ENCODE measurements at places on chromosomes 1 and 21.

- DNase-seq: no peak
These were observed 2.7 kb downstream of the MAN1C1 start for GRCh38 chr1:25619101-25619890.

DNA sequence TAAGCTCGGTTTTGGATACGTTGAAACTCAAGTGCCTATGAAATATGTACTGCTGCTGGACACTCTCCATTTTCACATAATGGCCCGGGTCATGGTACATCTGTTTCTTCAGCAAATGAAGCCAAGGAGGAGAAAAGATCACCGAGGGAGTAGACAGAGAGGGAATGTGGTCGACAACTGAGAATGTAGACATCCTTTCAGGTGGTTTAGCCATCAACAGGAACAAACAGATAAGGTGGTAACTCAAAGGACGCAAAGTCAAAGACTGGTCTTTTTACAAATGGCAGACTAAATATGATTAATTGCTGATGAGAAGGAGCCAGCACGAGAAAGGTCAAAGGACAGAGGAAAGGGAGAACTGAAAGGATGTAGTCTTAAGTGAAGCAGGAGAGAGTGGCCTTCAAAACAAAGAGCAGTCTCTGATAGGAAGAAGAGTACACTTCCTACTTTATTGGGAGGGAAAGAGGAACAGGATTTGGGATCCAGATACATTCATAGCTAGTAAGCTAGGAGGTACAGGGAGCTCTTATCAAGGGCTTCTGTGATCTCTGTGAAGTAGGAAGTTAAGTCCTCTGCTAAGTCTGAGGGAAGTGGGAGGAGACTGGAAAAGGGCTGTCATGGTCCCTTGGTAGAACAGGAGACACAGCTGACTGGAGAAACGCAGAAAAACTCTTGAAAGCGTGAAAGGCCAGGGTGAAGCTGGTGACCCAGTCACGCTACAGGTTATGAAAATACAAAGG is 28.3 kb downstream of the NUP133 start:
- no peak for DNase-seq

GRCh38 chr1:41162441-41162840 is 79.7 kb downstream of the SCMH1 start:
- no peak for DNase-seq

DNA sequence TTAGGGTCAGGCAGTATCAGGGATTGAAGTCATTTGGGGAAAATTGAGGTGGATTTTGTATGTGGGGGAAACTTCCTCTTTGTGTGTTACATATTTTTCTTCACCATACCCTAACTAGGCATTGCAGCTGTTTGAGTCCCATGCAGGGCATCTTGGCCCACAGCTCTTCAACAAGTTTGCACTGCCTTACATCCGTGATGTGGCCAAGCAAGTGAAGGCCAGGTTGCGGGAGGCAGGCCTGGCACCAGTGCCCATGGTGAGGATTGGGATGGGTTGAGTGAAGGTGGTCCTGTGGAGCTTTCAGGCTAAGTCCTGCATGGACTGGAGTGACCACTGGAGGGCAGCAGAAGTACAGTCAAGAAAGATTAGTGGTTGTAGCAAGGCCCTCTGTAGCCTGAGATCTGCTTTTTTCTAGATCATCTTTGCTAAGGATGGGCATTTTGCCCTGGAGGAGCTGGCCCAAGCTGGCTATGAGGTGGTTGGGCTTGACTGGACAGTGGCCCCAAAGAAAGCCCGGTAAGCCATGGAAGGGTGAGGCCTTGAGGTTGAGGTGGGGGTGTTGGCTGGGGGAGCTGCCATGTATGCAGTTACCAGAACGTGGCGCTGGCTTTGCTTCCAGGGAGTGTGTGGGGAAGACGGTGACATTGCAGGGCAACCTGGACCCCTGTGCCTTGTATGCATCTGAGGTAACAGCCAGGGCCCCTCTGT is 2.4 kb downstream of the UROD start:
- DNase-seq: peak; percentile 82

- DNase-seq: no peak
These were observed 18.4 kb upstream of the GADD45A start for GRCh38 chr1:67666636-67667035.

DNA sequence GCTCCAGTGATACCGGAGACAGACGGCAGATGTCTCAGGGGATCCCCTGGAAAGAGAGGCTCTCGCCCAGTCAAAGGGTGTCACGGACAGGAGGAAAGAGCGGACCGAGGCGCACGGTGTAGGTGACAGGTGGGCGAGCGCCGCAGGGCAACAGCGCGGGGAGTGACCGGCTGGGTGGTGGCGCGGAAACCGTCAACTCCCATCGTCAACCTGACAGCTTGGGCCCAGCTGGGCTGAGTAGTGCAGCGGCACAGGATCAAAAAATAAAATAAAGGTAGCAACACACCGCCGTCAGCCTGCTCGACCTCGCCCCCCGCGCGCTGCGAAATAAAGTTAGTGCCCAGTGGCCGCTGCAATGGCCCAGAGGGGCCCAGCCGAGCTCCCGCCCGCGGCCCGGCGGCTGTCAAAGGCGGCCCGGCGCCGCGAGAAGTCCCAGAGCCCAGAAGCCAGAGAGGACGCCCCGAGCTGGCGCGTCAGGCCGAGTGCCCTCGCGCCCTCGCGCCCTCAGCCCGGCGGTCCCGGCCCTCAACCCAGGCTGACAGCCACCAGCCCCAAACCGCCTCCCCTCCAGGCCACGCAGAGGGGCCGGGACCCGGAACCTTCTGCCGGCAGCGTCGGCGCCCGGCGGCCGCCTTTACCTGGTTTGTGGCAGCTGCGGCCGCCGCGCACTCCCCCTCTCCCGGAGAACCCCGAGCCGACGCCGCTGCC is at the start of gene LYST:
TSS of gene LYST (minus strand) at position 702 of the 708 bp plus-strand sequence. CDS start 36,489 bp downstream, outside the sequence.
- DNase-seq: peak; percentile 62

GRCh38 chr21:24658926-24659325 is 948.4 kb downstream of the MRPL39 start:
- no peak for DNase-seq

DNA sequence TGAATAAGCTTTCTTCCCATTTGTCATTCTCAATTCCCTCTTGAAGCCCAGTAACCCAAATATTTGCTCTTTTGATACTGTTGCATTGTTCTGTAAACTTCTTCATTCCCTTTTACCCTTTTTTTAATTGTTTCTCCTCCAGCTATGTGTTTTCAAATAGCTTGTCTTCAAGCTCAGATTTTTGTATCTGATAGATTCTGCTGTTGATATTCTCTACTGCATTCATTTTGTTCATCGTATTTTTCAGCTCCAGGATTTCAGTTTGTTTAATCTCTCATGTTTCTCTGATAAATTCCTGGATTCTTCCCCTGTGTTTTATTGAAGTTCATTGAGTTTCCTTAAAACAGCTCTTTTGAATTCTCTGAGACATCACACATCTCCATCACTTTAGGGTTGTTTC is 51.8 kb downstream of the PKN2 start:
- DNase-seq: no peak

DNA sequence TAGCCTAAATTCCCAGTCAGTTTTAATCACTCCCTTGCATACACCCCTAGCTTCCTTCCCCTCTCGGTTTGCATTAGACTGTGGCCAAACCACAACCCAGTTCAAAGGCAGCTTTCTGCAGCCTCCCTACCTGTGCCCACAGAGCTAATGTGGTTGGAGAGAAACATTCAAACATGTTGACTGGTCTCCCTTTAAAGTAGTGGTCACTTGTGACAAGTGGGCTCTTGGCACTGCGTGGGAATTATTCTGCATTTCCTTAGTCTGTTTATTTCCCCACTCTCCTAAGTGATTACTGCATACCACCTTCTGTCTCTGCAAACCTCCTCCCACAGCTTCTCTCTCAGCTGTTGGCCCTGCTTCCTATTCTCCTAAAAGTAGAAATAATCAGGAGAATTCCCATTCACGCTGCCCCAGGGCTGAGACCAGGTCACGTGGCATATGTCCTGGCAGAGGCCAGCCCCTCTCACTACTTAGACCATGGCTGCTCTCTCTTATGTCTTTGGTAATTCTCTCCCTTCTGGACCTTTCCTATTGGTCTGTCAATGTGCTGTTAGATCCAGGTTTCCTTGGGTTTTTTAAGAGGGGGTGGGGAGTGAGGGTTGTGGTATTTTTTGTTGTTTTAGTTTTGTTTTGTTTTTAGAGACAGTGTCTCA is 38.4 kb upstream of the CD101 start:
- no peak for DNase-seq

GRCh38 chr1:223512057-223512456 is 118.8 kb downstream of the CCDC185 start:
- no peak for DNase-seq

DNA sequence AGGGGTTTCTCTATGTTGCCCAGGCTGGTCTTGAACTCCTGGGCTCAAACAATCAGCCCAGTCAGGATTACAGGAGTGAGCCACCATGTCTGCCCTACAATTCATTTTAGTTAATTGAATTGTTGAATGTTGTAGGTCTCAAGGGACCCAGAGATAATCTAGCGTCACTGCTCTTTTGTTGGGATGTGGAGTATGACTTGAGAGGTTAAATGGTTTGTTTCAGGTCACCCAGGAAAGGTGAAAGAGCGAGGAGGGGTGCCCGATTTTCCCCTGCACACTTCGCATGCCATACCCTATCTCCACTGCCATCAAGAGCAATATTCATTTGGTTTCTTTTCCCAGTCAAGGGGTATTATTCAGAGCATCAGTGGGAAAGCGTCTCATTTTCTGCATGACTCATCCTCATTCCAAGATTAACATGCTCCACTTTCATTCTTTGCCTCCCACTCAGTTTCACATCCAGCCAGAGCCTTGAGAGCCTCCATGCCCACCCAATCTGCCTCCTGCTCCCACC is 13.1 kb upstream of the SLC30A1 start:
- peak; percentile 28 for DNase-seq

DNA sequence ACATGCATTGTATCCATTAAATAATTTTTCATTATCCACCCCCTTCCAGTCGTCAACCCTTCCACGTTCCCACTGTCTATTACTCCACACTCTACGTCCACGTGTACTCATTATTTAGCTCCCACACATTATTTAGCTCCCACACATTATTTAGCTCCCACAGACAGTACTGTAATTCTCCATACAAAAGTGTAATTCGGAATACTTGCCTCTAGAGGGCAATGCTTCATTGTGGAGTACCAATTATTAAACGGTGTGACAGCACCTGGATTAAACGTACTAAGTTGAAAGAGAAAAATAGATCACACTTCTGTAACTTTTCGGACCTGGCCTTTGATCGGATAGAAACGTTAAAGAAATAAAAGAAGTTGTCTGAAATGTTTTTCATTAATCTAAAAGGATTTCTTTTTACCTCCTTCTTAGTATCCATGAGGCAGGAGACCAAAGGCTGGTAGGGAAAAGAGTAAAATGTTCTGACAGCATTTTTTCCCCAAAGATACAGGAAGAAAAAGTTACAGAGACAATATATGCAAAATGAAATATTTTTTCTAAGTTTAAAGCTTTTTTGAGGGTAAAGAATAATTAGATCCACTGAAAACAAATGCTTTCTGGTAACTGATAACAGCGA is 99.2 kb downstream of the LHX8 start:
- peak; percentile 23 for DNase-seq

- DNase-seq: no peak
These were observed 226.6 kb downstream of the CAMTA1 start for GRCh38 chr1:7011826-7012225.

DNA sequence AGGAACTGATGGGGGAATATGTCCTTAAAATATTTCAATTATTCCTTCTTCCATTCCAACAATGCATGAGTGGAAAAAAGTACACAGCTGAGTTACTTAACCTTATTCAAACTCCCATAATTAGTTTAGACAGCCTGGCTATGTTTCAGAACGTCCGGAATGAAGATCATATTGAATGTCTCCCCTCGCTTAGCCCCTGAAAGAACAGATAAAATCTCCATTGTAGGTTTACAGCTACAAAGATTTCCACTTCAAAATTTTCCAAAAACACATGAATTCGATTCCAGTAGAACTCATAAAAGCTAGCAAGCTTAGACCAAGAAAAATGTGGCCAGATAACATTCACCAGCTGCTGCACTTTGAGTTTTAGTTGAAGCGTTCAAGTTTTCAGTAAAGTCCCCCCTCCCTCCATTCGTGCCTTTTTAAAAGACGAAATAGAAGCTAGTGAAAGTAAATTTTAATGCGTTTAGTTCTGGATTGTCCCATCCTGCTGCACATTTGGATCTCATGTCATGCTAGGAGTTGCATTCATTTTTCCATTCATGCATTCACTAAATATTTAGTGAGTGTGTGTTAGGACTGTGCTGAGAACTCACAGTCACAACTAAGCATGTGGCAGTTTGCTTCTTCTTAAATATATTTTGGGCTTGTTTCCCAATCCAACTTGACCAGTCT is 29.4 kb upstream of the SSX2IP start:
- no peak for DNase-seq

- DNase-seq: no peak
These were observed 35.3 kb downstream of the CLIC6 start for GRCh38 chr21:34704119-34704518.

DNA sequence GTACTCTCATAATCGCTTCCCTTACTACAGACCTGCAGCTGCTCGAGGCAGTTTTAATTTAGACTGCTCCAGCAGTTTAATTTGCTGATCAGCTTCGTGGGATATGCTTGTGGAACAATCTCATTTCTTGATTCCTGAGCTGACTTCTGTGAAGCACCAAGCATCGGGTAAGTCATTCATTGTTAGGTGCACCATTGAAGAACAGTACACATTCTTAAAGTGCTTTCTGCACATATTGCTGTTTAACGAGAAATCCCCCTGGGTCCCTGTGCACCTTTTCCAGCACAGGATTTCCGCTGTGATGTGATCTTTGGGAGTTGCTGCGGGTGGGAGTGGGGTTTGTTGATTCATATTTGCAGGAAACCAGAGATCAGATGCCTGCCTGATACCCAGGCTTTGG is 9.1 kb downstream of the GALNT2 start:
- DNase-seq: no peak

GRCh38 chr1:232450615-232451014 is 179.3 kb downstream of the SIPA1L2 start:
- no peak for DNase-seq

DNA sequence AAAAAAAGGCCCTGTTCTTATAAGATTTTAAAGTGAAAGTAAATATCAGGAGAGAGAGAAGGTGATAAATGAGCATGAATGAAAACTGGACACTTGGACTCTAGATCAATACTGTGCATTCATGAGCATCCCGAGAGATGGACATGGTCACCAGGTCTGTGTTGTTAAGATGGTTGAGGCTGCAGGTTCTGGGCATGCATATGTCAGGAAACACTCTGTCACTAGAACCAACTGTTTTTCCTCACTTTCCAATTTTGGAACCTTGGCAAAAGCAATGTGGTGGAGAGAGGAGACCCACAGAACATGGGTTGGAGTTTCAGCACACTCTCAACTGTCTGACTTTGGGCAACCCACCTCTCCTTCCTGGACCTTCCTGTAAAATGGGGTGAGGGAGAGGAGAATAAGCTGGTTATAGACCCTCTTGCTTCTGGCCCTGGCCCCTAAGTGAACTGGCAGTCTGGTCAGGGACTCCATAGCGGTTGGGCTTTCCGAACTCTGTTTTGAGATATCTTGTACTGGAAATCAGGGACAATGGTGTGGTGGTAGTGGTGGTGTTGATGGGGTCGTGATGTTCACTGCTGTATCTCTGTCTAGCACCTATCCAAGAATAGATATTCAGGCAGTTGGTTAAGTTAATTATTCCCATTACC is 4.2 kb downstream of the MAN1C1 start:
- DNase-seq: no peak
